Spinal cord (tissue), 10 donors: ENCODE measurements at places on chromosomes 5 and 9. TPM values are rescaled to one million over a fixed set of nuclear protein-coding genes. Genes with fewer than 3 reads are reported as not detected.

CDX1 gene
- 0.28 TPM for total RNA-seq

CTSV gene
- total RNA-seq: 11.7 TPM

MARVELD2 gene
- total RNA-seq: 2.4 TPM

ISL1 gene
- 7.1 TPM for total RNA-seq

HK3 gene
- total RNA-seq: 4.9 TPM

CCDC192 gene
- 0.50 TPM for total RNA-seq

BTNL8 gene
- 0.11 TPM for total RNA-seq

COL23A1 gene
- 8.7 TPM for total RNA-seq

PCDHA1 gene
- total RNA-seq: 1.0 TPM
